HuH-7 (cell line): ENCODE measurements at places on chromosomes 1 and 21.

DNA sequence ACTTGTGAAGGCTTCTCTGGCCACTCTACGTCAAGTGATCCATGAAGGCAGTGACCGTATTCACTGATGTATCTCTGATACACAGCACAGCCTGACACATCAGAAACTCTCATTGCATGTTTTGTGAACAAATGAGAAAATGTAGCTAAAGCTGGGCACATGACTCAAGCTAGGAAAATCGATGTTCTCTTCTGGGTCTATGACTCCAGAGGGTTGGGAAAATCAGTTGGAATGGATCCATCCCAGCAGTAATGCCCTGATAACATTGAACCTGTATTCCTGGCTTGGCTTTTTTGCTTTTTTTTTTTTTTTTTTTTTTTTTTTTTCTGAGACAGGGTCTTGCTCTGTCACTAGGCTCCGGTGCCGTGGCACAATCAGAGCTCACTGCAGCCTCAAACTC lies 395.7 kb downstream of the KCNH1 start:
- DNase-seq, result no peak

DNA sequence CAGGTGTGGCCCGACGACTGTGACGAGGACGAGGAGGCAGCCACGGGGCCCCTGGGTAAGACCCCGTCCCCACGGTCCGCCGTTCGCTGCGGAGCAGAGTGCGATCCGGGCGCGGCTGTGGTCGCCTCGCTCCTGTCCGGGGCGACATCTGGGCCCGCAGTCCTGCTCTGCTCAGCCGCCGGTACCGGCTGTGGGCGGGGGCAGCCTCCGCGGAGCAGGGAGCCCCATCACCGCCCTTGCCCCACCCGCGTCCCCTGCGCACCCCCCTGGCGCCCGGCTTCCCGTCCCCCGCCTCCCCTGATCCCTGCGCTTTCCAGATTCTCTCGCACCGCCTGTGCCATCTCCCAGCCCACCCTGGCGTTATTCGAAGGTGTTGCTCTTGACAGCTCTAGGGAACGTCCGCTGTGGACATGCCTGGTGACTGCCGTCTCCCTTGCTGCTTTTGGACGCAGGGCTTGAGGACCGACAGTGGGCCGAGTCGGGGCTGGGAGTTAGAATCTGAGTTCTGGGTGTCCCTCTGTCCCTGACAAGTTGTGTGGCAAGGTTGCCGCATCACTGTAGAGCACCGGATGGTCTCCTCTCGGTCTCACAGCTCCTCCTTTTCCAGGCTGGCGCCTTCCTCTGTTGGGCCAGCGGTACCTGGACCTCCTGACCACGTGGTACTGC lies 596 bp downstream of the TOR3A start:
- DNase-seq, result peak; percentile 56

DNA sequence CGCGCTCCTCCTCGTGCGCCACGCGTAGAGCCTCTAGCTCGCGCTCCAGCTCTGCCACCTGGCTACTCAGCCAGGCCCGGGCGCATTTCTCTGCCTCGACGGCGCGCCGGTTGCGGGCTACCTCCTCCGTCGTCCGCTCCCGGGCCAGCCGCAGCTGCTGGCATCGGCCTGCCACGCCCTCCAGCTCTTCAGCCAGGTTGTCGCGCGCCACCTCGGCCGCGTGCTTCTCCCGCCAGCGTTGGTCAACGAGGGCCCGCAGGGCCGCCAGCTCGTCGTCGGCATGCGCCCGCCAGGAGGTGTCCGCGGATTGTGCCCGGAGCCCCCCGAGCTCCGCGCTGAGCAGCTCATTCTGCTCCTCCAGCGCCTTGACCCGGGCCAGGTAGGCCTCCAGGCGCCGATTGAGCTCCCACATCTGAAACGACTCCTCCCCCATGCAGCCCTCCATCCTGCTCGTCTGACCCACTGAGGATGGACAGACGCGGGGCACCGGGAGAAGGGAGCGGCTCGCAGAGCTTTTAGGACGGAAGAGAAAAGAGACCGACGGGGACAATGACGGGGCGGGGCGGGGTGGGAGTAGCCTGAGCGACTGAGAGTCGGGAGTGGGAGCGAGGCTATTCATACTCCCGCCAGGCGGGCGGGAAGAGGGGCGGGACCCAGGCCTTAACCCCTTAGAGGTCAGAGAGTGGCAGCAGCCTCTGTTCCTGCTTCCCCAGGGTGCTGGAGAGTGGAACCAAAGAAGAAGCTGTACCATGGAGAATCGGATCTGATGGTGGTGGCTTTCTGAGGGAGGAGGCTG lies at the start of gene NES:
Gene NES, minus strand, starts transcription at position 588 of the 796 bp plus-strand sequence. Its CDS starts 143 bp downstream, at position 445.
- DNase-seq, result peak; percentile 92

DNA sequence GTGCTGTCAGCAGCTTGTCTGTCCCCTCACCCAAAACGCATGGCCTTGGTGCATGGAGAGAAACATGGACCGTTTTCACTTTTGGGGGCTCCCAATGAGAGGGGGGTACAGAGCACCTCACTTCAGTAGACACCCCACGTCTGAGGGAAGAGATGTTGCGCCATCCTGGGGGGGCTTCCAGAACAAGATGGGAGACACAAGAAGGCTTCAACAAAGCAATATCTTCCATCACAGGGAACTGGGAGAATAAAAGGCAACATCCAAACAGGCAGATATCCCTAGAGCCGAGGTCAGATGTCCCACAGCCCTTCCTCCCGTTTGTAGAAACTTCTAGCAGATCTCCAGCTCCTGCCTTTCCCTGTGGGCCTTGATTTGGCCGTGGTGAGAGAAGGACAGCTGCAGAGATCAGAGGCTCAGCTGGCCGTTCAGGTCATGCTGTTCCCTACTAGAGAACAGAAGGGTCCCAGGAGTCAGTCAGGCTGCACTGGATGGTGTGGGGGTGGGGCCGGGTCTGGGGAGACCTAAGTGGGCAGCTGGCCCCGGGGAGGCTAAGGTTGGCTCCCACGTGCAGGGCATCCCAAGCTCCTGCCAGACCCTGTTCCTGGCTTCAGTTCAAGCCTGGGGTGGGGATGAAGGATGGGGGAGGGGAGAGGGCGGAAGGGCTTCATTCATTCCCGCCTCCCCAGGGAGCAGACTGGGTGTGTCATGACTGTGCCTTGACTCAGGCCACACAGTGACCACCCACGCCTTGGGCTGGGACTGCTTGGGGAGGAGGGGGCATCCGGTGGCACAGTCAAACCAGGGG lies 4.4 kb downstream of the PLOD1 start:
- DNase-seq, result no peak

DNA sequence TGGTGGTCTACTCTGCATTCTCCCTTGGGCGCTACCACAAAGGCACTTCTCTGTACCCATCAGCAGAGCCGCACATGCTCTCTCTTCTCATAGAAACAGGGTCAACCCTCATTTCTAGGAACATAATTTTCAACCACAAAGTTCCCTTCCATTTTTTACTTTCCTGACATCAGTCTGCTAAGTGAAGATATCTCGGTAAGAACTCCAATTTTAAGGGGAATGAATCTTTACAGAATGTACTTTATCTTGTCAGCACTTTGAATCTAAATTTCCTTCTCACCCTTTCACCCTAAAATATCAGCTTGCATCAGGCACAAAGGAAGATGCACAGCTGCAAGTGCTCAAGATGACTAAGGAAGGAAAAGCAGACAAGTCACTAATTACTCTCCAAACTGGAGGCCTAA lies 545.9 kb downstream of the SMYD3 start:
- no peak for DNase-seq

DNA sequence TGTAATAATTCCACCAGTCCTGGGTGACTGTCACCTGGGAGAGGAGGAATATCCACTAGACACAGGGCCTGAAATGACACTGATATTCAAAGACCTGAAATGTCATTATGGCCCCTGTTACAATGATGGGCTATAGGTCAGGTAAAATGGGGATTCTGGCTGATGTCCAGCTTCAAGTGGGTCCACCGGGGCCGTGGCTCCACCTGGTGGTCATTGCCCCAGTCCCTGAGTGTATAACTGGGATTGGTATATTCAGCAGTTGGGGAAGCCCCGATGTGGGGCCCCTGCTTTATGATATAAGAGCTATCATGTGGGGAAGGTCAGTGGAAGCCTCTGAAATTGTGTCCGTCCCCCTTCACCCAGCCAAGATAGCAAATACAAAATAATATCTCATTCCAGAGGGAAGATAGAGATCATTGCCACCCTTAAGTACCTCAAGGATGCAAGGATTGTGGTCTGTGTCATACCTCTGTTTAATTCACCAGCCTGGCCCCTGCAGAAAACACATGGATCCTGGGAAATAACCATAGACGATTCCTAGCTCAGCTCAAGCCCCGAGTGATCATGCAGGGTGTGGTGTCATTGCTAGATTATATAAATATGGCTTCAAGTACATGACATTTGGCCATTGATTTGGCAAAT lies 19.4 kb downstream of the PLEKHO1 start:
- peak; percentile 73 for DNase-seq

GRCh38 chr1:235552146-235552716 lies 48.0 kb upstream of the B3GALNT2 start:
- no peak for DNase-seq

DNA sequence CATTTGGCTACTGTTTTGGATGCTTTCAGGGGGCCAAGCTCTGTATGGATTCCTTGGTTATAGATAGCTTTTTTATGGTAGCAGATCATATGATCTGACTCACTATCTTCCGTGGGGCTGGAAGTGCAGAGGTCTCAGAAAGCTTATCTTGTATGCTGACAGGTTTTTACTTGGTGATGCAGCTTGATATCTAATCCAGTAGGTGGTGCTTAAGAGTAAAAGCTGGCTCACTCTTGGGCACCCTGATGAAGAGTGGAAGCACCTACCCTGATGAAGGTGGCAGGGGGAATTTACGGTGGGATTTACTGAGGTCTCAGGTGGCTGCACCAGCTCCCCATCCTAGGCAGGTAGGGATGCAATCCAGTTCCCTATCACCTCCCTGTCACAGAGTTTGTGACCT lies 151.2 kb downstream of the PTBP2 start:
- no peak for DNase-seq

DNA sequence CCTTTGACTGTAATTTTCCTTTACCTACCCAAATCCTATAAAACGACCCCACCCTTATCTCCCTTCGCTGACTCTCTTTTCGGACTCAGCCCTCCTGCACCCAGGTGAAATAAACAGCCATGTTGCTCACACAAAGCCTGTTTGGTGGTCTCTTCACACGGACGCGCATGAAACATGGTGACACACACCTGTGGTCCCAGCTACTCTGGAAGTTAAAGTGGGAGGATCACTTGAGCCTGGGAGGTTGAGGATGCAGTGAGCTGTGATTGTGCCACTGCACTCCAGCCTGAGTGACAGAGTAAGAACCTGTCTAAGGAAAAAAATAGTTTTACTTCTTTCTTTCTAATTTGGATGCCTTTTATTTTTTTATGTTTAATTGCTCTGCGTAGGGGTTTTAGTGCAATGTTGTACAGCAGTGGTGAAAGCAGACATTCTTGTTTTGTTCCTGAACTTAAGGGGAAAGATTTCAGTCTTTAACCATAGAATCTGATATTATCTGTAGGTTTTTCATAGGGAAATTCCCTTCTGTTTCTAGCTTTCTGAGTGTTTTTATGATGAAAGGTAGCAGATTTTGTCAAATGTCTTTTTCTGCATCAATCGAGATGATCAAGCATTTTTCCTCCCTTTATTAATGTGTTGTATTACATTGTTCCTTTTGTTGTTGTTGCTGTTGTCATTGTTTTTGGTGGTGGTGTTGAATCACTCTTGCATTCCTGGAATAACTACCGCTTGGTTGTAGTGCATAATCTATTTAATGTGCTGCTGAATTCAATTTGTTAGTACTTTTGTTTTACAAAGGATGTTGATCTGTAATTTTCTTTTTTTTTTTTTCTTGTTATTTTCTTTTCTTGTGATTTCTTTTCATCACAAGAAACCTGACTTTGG lies 497.4 kb downstream of the DISC1 start:
- DNase-seq, result no peak

- DNase-seq, result no peak
These were observed 83.3 kb downstream of the ZFYVE9 start for GRCh38 chr1:52225174-52225573.

DNA sequence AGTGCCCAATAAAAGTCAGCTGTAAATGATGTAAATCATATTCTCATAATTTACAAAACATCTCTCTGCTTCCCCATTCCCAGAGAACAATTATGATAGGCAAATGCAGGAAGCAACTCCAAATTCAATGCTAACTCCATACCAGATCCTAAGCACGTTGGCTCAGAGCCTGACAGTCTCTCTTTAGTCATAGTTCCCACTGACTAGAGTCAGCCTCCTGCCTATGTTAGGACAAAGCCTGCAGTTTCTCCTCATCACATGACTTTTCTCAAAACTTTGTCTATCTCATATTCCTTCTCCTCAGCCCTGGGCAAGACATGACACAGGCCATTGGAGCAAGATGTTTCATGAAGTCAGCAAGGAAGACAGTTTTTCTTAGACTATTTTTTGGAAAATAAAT lies 101.5 kb upstream of the COL24A1 start:
- DNase-seq, result no peak

DNA sequence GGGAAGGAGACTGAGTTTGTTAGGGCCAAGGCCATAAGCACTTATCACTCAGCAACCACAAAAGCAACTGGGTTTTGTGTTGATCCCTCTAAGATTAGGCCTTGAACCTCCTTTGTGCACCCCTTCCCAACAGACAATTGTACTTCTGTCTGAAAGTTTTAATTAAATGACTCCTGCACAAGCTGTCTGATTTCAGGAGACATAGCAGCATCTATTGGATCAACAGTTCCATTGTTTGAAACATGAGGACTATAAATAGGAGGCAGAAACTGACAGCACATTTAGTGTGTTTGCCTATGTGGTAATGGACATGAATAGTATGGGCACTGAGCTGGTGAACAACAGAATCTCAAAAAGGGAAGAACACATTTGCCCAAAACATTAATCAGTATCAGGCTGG lies 167.3 kb upstream of the KCNJ6 start:
- no peak for DNase-seq

DNA sequence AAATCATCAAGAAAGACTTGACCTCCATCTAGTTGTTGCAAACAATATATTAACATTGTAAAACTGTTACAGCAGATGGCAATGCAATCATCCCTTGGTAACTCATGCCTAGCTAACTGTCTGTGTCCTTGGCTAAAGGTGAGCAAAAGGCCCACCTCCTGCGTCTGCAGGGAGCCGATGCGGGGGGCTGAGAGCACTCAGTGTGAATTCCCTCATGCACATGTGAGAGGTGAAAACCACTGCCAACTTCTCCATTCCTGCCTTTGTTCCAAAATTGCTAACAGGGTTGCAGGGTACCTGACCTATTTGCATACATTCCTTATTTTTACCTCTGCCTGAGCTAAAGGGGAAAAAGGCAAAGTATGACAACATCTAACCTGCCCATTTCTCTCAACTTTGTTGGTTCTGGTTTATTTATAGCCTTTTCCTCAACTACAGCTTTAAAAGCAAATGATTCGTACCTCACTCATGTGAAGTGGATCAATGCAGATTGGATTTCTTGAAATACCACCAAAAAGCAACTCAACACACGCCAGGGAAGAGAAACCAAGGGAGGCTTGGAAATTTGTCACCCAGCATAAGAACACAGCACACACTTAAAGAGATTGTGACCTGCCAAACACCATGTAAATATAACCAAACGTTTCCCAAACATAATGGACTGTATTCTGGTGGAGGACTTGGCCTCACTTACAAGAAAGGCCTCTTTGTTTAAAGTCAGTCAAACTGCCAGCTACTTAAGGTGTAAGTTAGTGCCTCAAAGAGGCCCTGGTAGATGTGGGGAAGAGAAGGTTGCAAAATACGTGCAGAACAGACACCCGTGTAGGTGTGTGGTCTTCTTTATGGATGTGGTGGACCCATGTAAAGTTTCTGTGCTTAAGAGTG lies 651.0 kb downstream of the SMYD3 start:
- no peak for DNase-seq
